ENCODE measurements at places on chromosomes 7 and 10. TPM values are rescaled to one million over a fixed set of nuclear protein-coding genes. Genes with fewer than 3 reads are reported as not detected.

DNA sequence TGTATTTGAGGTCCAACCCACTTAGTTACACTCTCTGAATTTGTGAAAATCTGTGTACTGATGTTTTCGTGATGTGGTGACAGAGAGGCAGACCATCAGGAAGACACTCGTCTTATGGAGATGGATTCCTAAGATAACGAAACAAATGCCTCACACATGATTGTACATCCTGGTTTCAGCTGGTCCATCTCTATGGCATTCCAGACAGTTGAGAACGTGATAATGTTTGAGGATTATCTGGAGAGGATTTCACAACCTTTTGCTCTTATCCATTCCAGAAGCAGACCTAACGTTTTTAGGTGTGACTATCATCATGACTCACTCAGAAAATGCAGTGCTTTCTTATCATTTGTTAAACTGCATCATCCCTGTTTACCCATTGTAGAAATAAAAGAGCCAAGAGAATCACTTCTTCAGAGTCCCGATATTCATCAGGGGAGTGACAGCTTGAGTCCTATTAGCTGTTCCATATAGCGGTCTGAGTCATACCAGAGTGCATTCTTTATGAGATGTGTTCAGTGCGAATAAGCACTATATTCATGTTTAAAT lies 74.5 kb downstream of the BMPER start:
- no peak for DNase-seq

DNA sequence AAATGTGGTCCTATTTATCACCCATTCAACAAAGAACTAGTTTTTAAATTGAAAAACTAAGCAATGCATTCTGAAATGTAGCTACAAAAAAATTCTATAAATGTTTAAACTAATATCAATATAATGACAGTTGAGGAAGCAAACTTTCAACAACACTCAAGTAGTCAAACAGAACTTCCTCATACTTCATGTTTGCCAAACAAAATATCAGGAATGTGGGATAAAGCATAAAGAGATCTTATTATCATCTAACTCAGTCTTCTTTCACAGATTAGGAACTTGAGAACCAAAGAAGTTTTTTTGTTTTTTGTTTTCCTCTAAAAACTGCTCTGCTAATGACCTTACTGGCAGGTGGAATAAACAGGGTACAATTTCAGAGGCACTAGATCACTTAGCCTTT lies 116.2 kb downstream of the JAZF1 start:
- no peak for DNase-seq

DNA sequence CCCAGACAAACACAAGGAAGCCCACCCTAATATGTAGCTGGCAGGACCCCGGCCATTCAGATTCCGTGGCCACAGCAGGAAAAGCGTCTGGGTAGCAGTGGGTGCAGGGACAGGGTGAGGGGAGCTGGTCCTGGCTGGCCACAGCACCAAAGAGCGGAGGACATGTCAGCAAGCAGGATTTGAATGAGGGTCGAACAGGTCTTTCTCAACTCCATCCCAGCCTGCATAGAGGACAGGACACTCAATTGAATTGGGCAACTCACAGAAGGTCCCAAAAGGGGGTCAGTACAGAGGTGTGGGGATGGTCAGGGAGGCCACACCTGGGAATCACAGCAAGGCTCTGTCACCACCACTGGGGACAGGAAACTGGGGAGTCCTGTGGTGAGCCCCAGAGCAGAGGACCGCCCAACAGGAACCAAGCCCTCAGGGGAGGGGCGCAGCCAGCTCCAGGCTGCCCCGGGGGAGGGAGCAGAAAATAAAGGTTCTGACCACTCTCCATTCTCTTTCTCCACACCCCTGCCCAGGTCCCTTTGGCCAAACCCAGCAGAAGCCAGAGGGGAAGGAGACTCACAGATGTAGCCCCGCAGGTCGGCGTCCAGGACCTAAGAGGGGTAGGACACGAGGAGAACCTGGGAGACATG lies 108.7 kb upstream of the PPP2R2D start:
- DNase-seq, result no peak

CCDC146 gene
- 20.9 TPM for polyA plus RNA-seq

PPP1R3A gene
- polyA plus RNA-seq, result 0.99 TPM

MALRD1 gene
- polyA plus RNA-seq, result 3.3 TPM

- no peak for DNase-seq
Observed at GRCh38 chr7:135879233-135879632, 97.9 kb downstream of the MTPN start.

GRCh38 chr7:92782236-92782635 lies 54.1 kb downstream of the CDK6 start:
- no peak for DNase-seq

Measured in testis (tissue), 5 donors.